Activated CD4-positive, alpha-beta T cell treated with anti-CD3 and anti-CD28 coated beads, Interleukin-2, amount 50 U/mL, for 24 hours (primary cell): ENCODE measurements at places on chromosomes 5 and 9.

DNA sequence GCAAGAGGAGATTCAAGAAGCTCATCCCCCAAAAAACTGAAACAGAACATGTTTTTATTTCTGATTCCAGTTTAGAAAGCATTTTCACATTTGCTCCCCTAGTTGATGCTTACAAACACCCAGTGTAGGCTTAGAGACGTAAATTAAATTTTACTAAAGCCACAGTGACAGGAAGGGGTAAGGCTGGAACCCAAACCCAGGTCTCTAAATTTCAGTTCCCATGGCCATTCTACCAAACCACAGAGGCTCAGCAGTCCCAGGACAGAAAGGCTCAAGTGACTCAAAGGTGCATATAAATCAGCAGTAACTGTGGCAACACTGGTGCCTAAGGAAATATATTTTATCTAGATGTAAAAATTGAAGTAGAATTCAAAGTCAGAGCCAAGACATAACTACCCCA is 128.7 kb downstream of the CEP120 start:
- DNase-seq = no peak

- no peak for DNase-seq
These were observed 280.1 kb downstream of the CDH10 start for GRCh38 chr5:24364711-24365110.

DNA sequence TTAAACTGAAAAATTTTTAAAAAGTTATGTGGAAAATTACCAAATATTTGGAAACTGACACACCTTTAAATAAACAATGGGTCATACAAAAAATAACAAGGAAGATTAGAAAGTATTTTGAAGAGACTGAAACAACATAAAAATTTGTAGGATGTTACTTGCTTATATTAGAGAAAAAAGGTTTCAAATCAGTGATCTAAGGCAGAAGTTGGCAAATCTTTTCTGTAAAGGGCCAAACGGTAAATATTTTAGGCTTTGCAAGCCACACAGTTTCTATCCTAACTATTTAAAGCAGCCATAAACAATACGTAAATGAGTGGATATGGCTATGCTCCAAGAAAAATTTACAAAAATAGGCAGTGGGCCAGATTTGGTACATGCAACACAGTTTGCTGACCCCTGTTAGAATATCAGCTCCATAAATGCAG is 81.3 kb downstream of the OXCT1 start:
- DNase-seq = no peak

DNA sequence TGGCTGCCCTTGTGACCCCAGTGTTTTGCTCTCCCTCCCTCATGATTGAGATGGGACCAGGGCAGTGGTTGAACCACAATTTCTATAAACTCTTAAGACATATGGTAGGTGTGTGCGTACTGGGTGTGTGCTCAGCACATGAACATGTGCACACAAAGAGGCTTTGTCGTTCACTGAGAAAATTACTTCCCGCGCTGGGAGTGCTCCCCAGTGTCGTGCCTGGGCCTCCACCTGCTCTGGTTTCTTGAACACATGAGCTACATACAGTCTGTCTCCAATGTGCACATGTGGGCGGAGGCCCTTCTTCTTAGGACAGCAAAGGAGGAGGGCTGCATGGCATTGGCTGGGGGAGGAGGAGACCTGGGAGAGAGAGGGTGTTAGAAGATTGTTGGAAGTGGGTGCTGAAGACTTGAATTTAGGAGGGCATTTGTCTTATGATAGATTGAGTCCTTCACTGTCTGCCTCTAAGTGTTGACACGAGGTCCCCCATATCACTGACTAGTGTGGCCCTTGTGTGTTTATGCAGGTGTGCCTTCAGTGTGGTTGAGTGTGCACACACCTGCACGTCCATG is 170.0 kb downstream of the CACNA1B start:
- no peak for DNase-seq

DNA sequence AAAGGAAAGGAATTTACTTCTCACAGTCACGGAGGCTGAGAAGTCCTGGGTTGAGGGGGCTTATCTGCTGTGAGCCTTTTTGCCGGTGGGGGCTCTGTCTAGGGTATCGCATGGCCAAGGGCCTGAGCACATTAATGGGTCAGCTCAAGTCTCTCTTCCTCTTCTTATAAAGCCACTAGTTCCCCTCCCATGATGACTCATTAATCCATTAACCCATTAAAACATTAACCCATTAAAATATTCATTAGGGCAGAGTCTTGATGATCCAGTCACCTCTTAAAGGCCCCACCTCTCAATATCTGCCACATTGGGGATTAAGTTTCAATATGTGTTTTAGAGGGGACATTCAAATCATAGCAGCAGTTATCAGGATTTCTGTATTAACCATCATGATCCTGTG is 406.3 kb downstream of the SPOCK1 start:
- DNase-seq = no peak

DNA sequence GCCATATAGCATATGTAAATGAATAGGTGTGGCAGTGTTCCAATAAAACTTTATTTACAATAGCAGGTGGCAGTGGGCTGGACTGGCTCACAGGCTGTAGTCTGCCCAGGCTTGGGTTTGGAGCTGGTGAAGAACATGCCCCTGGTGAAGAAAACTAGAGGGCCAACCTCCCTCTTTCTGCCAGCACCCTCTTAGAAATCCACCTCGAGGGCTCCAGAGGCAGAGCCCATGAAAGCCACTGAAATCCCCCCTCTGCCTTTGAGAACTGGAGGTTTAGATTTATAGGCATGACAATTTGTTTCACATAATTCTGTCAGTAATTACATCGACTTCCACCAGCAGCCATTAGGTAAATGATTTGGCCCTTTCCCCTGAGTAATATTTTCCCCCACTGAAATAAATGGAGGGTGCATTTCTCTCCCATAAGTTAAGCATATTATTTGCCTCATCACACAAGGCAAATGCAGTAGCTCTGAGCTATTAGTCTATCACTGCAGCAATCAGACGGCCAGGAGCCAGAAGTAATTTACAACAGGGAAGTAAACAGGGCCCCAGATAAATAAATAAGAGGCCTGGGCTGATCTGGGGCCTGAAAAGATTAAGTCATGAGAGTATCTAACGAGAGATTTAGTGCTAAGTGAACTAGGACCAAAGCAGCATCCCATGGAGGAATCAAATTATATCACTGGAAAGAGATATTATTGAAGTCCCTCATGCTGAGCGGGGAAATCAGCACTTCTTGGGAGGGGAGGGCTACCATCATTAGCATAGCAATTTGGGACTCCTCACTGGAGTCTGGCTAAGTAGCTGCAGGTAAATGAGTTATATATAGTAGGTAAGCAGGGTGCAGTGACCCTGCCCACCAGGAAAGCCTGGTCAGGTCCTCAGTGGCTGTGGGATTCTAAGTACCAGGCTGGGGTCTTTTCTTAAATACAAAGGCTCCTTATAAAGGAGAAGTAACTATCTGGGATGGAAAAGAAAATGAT is 123.9 kb downstream of the SLIT3 start:
- no peak for DNase-seq

GRCh38 chr5:150641824-150642566 is 1.5 kb downstream of the SYNPO start:
- DNase-seq = no peak

DNA sequence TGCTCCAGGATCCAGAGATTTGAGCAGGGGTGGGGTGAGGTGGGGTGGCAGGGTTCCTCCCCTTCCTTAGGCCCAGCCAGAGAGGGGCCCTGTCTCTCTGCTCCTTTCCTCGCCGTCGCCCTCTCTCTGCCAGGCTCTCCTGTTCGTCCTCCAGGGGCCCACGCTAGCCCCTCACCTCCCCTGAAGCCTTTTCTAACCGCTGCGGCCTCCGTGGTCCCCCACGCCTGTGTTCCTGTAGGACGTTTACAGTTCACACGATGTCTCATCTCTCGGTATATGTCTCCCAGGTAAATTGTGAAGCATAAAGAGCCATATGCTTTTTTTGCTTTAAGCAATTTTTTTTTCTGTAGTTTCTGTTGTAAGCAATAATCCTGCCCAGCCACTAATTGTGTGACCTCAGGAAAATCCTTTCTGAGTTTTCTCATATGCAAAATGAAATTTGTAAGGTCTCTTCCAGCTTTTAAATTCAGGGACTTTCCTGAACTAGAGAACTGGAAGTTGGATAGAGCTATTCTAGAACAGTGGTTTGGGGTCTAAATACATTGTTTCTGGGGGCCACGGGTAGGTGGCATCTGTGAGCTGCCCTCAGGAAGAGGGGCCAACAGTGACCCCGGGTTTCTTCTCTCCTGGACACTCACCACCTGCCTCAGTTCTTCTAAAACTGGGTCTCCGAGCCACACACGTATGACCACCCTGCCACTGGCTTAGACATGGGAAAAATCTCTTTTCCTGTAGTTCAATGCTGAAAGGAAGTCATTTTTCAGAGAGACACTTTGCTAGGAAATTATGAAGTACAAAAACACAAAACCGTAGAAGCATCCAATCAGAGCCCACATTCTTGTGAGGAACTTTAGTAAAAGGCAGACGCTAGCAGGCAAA is 50.2 kb upstream of the ZNF366 start:
- DNase-seq = no peak

- no peak for DNase-seq
These were observed 8.1 kb downstream of the SLC12A7 start for GRCh38 chr5:1103505-1104326.

- DNase-seq = no peak
These were observed 113.8 kb upstream of the SPRY4 start for GRCh38 chr5:142438573-142438972.

GRCh38 chr5:89968958-89969381 is 440.6 kb downstream of the CETN3 start:
- no peak for DNase-seq

- no peak for DNase-seq
These were observed 54.8 kb downstream of the HINT1 start for GRCh38 chr5:131110256-131110594.

GRCh38 chr5:107389775-107390148 is 281.0 kb downstream of the EFNA5 start:
- DNase-seq = no peak

DNA sequence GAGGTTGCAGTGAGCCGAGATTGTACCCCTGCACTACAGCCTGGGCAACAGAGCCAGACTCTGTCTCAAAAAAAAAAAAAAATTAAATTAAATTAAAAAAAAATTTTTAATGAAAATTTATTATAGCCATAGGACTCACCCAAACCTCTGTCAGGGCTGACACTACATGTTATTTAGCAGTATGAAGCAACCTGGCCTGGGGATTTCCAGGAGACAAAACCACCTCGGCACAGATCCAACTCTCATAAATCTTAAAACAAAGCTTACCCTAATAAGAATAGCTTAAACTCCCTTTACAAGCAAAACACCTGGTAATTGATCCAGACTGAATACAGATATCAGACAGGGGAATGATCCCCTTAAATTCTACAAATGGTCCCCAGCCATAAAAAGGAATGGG is 38.4 kb downstream of the PPP1R2B start:
- DNase-seq = no peak

DNA sequence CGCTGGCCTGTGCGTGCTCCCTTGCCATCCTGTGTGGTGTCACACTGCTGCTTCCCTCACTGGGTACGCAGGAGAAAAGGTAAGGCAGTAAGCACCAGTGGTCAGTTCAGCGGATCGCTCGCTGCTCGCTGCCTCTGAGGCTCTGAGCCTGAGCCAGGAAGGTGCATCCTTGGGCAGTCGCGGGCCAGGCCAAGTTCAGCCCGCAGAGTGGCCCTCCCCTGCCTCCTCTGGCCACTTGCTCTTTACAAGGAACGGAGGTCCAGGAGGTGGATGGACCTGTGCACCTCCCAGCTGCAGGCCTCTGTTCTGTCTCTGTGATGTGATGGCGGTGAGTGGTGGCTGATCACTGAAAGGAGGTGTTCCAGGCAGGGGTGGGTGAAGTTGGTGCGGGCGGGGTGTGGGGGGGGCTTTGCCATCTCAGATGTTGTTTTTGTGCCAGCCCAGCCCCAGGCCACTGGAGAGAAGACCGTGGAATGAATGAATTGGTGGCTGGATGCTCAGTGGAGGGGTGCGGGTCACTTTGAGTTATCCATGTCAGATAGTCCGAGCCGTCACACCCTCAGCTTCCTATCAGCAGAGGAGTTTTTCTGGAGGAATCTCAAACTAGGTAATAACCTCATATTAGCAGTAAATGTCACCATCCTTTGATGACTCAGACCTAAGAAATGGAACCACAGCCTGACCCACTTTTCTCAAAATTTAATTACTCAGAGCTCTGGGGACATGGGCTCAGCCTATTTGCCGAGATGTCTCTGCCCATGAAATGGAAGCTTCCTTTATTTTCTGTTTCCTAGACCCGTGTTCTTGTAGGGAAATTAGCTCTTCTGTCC is 7.3 kb downstream of the COL5A1 start:
- DNase-seq = no peak

- DNase-seq = no peak
These were observed 48.6 kb downstream of the CYSTM1 start for GRCh38 chr5:140223567-140223966.

DNA sequence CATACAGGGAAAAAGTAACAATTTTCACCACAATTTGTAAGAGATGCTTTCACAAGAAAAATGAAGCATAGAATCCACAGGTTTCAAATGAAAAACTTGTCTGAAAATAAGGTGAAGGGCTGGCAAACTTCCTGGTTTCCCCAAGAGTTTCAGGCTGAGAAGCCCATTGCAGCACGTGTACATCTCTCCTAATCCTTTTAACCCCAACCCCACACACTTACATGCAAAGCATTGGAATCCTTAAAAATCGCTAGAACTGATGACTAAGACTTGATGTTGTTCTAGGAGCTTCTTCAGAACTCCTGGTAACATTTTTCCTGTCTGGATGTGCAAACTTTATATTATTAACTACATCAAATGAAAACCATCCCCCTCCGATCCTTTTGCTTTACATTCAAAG is 317.8 kb upstream of the RGMB start:
- no peak for DNase-seq

- DNase-seq = no peak
These were observed 56.2 kb downstream of the CNTLN start for GRCh38 chr9:17191082-17191481.

GRCh38 chr9:35002623-35003022 is 13.1 kb downstream of the DNAJB5 start:
- no peak for DNase-seq

DNA sequence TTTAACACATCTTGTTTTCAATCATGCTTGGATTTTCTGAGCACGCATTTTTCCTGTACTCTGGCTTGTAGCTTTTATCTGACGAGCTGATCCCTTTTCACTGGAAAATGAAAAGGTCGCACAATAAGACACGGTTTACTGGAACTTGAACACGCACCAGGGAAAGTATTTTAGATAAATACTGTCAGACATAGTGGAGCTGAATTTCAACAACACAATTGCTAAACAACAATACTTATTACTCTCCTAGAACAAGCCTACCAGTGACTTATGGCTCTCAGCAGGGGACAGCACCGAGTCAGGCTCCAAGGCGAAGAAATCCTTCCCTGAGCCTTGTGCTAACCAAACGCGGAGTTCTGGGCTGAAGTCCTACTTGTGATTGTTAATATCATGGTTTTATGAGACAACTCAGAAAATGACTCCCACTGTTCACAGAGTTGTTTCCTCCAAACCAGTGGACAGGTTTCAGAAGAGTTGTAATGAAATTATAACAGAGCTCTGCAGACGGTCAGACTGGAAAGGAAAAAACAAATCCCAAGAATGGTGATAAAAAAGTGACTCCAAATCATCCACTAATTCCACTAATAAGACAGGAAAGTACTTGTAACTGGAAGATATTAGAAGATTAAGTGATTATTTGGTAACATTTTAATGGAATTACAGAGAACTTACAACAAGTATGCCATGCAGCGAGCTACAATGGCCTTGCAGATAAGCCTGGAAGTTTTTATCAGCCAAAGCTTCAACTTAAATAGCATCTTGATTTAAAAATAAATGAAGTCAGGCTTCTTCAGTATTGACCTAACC is 359.6 kb downstream of the EBF1 start:
- DNase-seq = no peak

GRCh38 chr9:33186457-33187168 is 19.5 kb upstream of the B4GALT1 start:
- DNase-seq = no peak

GRCh38 chr9:137784046-137784445 is 93.5 kb upstream of the CACNA1B start:
- DNase-seq = no peak
